HepG2 (cell line): ENCODE measurements at places on chromosomes 12 and 14.
A peak's percentile ranks its signal among the peaks of the same experiment; 100 is the strongest.

DNA sequence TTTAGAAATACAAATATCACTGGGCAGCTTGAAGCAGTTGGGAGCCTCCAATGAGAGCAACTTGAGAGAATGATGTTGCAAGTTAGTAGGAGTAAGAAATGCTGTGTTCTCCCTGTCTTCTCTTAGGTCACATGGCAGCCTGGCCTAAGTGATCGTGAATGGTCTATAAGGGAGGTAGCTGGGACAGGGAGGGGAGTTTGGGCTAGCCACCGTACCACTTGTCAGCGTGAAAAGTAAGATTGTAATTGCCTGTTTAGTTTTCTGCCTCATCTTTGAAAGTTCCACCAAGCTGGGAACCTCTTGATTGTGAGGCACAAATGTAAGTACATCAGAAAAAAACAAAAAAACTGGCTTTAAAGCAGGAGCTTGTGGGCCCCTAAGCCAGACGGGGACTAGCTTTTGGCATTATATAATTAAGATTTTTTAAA is 36.4 kb downstream of the MDM2 start:
- no peak for DNase-seq

- peak; percentile 44 for DNase-seq
These were observed 14.1 kb upstream of the TMEM119 start for GRCh38 chr12:108611884-108612415.

- DNase-seq, result no peak
These were observed 20.4 kb downstream of the EGLN3 start for GRCh38 chr14:33930439-33930838.

DNA sequence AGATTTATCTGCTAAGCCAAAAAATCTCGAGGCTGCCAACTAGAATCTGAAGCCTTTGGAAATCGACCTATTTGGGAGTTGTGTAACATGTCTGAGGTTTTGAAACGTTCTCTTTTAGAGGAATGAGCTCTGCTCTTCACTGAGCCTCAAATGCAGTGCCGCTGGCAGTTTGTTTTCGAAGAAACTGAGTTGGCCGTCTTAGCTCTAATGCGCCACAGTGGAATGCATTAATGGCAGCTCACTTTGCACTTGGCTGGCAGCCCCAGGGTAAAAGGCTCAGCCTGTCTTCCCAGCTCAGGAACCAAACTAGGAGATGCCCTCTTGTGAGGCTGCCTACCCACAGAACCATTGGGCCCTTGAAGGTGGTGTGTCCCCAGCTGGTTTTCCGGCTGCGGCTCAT is 53.8 kb downstream of the SFSWAP start:
- no peak for DNase-seq

DNA sequence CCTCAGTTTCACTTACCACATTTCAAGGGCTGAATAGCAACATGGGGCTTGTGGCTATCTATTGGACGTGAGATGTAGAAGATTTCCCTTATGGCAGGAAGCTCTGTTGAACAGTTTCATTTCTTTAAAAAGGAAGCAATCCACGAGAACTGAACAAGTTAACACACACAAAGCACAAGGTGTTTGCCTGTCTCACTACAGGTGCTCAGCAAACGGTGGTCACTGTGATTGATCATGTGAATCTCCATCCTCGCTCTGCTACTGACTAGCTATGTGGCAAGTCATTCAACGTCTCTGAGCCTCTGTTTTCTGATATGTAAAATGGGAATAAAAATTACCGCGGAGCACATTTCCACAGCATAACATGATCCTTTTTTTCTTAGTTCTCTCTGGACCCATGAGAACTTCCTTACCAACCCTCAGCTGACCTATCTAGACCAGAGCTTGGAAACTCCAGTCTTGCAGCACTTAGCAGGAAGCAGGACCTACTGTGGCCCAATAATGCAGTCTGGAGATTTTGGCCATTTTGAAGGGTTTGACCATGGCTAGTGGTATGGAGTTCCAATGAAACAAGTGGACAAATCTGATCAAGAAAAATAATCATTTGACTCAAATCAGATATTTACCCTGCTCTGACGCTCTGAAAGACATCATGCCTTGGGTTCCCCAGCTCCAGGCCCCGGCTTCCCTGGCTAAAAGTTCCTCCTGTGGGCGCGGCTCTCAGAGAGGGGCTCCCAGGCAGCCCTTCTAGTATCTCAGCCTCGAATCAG is 278.8 kb downstream of the ZFP36L1 start:
- DNase-seq, result no peak

DNA sequence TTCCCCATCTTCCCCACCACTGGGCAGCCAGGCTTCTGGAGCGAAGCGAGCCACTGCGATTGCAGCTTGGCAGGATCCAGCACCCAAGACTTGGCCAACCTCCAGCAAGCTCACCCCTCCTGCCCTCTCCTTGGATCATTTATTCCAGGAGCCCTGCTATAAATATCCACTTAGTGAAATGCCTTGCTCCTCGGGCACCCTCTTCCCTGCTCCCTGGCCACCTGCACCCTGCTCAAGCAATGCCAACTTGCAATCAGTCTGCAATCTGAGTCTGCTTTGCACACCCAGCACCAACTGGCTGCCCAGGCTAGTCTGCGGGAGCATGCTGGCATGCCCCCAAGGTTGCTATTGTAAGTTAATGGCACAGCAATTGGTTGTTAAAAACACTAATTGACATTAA is 666.0 kb downstream of the MED13L start:
- no peak for DNase-seq

DNA sequence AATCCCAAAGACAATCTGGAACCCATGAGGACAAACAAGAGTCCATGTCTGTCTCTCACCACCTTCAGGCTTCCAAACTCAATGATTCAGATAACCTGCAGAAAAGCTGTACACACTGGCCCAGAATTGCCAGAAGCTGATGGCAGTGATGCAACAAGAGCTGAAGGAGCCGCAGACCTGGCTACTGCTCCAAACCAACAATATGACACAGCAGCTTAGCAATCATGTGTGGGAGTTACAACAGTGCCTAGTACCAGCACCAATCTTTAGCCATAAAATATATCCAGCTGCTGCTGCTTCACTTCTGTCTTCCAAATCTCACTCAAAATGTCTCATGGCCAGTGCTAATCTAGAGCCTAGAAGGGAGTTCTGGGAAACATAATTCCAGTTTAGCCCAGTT is 22.0 kb downstream of the RPS6KA5 start:
- DNase-seq, result no peak

DNA sequence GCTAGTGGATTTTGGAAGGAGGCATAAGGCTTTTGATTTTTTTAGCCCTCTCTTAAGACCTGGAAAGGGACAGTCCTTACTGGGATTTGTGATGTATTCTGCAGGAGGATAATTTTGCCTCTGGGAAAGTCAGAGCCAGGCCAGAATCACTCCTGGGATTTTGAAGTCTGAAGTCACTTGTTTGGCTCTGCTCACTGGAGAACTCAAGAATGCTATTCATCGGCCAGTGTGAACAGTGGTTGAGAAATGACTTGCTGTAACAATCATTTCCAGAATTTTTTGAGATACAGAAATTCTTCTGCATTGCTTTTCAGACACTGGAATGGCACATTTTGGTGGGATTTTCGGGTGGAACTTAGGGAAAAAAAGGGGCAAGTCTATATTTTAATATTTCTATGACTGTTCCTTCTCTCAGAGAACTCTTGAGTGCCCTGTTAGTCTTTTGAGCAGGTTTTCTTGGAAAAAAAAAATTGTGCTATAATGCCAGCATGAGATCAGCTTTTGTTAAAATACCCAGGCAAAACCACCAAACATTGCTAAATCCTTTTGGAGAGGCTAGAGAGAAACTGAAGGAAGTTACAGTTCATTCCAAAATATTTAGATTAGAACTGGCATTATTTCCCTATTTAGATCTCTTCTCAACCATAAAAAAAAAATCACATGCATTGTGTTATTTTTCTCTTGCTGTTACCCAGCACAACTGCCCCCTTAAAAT is 26.1 kb upstream of the BHLHE41 start:
- no peak for DNase-seq

- no peak for DNase-seq
These were observed 192.3 kb downstream of the DPF3 start for GRCh38 chr14:72701605-72702004.

GRCh38 chr12:111976291-111976690 is 36.7 kb downstream of the TMEM116 start:
- no peak for DNase-seq

- no peak for DNase-seq
These were observed 126.0 kb downstream of the SLC6A15 start for GRCh38 chr12:84786622-84787021.

- DNase-seq, result no peak
These were observed 42.3 kb upstream of the EVL start for GRCh38 chr14:100022772-100023451.

DNA sequence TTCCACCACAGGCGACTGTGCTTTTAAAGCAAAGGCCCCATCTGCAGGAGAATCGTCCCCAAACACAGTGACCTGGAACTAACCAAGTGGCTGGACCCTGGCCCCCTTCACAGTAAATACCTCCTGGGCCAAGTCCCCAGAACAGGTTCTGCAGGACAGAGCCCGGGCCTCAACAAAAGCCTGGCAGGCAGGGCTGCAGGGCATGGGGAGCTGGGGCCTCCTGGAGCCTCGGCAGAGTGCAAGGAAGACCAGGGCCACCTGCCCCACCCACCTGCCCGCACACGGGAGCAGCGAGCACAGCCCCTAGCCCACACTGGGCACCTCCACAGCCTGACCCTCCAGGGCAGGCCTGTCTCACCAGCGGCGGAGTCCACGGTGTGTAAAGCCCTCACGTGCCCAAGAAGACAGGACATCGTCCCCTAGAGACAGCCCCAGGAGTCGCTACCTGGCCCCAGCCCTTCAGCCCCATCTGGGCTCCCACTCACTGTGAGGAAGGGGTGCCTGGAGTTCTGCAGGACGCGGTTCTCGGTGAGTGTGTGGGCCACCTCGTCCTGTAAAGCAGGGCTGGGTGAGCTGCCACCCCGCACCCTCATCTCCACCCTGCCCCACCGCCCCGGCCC is 21.0 kb downstream of the AKT1 start:
- no peak for DNase-seq

DNA sequence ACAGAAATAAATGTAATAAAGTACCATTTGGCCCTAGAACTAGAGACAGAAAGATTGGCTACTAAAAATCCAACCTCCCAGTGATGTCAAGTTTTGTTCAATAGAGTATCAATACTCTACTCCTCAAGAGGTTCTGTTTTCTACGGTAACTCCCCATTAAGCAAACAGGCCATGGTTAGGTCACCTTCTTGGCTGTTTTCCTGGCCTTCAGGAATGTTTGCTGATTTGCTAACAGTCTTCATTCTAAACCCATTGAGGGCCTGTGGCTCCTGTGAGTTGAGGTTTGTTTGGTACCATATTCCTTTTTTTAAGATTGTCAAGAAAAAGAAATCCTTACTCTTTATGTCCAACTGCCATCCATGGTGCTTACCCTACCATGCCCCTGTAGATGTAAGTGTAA is 1022.0 kb upstream of the TMEM132C start:
- DNase-seq, result no peak

GRCh38 chr14:99734406-99735051 is 50.4 kb downstream of the CYP46A1 start:
- no peak for DNase-seq

GRCh38 chr14:73833530-73834260 is 17.9 kb upstream of the PTGR2 start:
- DNase-seq, result peak; percentile 60

DNA sequence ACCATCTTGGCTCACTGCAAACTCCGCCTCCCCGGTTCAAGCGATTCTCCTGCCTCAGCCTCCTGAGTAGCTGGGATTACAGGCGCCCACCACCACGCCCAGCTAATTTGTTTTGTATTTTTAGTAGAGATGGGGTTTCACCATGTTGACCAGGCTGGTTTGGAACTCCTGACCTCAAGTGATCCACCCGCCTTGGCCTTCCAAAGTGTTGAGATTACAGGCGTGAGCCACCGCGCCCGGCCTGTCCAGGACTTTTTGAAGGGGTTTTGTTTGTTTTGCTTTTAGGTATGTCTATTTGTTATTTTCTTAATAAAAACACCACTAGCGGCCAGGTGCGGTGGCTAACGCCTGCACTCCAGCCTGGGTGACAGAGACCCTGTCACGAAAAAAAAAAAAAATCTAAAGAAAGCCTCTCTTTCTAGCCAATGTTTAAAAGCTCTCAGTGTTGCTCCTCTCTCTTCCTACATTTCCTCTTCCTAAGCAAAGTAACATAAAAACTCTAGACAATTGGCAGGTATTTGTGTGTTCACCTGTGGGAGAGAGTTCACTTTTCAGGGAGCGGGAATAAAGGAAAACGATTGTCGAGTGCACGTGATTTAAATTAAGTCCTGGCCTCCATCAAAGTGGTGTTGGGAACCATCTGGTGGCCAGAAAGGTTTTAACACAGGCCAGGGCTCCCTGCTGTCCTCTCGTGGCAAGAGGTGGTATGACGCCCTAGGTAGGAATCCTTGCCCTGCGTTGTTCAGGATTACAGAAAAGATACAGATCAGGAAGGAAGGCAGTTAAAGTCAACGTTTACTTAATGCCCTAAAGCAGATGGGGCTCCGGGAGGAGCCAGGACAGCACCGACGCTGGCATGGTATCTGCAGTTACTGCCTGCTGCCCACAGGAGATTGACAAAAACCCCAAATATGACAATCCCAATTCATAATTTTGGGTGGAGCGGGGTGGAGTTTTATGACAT is 36.2 kb upstream of the ATP23 start:
- DNase-seq, result peak; percentile 82

- no peak for DNase-seq
These were observed 182.6 kb downstream of the ALG10 start for GRCh38 chr12:34204830-34205285.

DNA sequence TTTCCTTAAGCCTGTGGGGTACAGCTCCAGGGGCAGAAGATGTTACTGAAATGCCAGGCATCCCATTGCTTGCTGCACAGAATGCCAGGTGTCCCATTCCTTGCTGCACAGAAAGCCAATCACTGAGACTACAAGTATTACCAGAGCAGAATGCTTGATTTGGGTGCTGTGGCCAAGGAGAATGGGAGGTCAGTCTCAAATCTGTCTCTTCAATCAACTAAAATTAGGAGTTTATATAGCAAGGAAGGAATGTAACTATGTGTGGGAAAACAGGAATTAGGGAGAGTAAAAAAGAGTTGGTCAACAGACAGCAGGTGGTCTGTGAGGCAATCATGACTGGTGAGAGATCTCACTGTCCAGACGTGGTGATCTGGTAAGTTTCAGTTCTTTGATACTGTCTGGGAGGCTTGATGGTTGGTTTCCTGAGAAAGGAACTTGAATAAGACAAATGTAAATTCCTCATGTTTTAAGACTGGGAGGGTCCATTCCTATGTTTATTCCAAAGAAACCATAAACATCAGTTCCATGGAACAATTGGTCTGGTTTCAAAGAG is 31.2 kb upstream of the VASH1 start:
- no peak for DNase-seq

DNA sequence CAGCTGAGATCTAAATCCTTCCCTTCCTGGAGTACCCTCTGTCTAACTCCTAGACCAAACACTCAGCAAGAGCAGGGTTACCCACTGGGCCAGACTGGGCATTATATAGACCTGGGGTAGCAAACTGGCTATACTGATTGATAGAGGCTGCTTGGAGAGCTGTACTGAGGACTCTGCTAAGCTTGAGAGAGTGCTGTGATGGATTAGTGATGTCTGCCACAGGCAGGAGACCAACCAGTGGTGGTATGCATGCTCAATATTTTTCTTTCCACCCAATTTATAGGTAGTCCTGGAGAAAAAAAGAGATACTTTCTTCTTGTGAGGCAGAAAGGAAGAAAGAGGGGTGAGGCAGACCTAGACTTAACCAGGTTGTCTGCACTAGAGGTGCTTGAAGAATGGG is 33.3 kb downstream of the DTX1 start:
- no peak for DNase-seq
